ENCODE measurements at places on chromosomes 2 and 18.

DNA sequence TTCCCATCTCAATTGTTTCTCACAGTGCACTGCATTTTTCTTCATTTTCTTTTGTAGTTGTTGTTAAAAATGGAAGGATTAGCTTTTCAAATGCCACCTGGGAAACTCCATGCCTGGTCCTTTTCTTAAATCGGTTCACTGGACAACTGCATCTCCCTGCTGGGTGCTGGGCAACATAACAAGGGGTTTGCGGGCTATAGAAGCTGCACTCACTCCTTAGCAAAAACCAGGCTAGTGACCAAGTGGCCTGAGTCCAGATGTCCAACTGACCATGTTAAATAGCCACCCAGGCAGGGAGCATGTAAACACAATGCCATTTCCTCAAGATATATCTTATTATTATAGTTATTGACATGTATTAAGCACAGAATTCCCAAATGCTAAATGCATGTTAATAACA is 264.9 kb downstream of the ICOS start:
- peak; percentile 53 for ATAC-seq

- ATAC-seq: no peak
These were observed 62.6 kb downstream of the TMEM131 start for GRCh38 chr2:97932975-97933662.

- no peak for ATAC-seq
These were observed 108.5 kb downstream of the CTAGE1 start for GRCh38 chr18:22309191-22309590.

DNA sequence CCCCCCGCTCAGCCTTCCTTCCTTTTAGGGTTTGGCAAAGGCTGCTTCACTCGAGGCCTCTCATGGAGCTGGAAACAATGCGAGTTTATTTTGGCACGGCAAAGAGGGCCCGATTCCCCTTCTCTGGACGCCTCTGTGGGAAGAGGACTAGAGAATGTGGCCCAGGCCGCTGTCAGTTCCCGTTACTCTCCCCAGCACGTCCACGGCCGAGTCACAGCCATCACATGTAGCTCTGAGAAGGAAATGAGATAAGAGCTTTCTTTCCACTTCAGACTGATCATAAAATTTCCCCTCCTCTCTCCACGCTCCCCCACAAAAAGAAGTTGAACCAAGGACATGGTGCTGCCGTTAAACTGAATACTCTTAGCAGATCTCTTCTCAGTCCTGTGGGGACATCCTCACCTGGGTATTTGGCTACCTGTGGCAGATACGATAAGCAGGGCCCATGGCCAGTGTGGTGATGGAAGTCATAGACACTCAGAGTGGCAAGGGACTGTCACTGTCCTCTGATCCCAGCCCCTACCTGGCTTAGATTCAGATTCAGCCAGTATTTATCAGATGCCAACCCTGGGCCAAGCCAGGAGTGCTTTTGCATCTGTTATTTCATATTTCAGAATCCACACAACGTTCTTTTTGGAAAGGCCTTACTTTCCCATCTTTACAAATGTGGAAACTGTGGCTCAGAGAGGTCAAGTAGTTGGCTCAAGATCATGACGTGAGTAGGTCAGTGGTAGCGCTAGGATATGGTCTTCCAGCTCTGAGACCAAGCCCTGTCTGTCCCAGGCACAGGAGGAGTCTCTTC is 101.2 kb downstream of the MCFD2 start:
- ATAC-seq: no peak

GRCh38 chr2:232137356-232138147 is 176.0 kb downstream of the DIS3L2 start:
- no peak for ATAC-seq

DNA sequence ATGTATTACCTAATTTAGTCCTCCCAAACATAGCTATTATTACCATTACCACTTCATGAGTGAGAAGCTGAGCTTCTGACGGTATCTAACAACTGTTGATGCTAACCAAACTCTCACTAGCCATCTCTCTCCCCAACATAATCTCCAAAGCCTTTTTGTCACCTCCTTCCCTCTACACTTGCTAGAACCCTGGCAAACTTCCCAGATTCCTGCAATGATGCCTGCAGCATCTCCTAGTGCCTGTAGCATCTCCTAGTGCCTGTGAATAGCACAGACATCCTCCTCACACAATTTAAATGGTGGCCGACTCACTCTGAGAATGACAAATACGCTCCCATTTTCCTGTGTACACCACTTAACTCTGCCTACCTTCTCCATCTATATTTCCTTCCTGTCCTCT is 126.7 kb downstream of the STK39 start:
- no peak for ATAC-seq

Measured in motor neuron (in vitro differentiated cells).